ENCODE measurements at places on chromosomes 2 and 18. TPM values are rescaled to one million over a fixed set of nuclear protein-coding genes. Genes with fewer than 3 reads are reported as not detected.

GRCh38 chr2:199662255-199662654 is 188.7 kb downstream of the FTCDNL1 start:
- no peak for DNase-seq

GRCh38 chr18:13260197-13260934 is 41.8 kb downstream of the LDLRAD4 start:
- DNase-seq, result no peak

GREB1L gene
- 0.55 TPM for polyA plus RNA-seq

CPLX4 gene
- 0.01 TPM for polyA plus RNA-seq

DNA sequence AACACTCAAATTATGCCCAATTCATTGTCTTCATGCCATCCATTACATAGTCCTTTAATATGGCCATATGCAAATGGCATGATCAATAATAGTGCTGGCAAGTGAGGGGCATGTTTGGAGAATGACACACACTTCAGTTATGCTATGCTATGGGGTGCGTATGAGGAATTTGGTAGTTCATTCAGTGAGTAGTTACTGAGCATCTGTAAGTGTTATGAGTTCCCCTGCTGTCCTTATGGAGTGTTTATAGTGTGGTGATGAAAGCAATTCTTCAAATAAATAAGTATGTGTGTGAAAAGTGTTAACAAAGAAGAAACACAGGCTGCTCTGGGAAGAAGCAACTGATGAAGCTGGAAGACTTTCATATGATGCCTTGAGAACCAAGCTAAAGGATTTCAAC is 383.7 kb upstream of the SLC14A2 start:
- DNase-seq, result peak; percentile 90

DNA sequence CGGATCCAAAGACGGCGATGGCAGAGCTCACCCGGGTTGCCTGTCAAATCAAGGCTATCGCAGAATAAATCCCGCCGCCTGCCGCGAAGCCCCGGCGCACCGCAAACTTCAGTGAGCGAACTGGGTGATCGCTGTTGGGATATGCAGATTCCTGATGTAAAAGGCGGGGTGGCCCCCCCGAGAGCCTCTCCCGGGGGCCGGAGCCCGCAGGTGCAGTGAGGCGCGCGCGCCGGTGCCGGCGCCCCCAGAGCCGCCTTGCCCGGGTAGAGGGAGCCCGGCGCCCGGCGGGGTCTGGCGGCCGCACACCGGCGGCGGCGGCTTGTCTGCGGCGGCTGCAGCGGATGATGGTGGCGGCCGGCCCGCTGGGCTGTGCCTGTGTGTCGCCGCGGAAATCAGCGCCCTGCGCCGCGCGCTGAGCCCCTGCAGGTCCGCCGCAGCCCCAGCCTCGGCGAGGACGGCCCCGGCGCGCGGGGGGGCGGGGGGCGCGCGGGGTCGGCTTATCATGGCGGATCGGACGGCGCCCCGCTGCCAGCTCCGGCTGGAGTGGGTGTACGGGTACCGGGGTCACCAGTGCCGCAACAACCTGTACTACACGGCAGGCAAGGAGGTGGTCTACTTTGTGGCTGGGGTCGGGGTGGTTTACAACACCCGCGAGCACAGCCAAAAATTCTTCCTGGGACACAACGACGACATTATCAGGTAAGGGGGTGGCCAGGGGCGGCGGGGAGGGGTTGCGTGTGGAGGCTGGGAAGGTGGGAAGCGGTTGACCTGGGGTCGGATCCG is 1.3 kb downstream of the EML6 start:
- DNase-seq, result no peak

- peak; percentile 84 for DNase-seq
These were observed 31.2 kb downstream of the C1D start for GRCh38 chr2:68031542-68032160.

- DNase-seq, result no peak
These were observed 71.3 kb upstream of the LPIN2 start for GRCh38 chr18:3084206-3084605.

DNA sequence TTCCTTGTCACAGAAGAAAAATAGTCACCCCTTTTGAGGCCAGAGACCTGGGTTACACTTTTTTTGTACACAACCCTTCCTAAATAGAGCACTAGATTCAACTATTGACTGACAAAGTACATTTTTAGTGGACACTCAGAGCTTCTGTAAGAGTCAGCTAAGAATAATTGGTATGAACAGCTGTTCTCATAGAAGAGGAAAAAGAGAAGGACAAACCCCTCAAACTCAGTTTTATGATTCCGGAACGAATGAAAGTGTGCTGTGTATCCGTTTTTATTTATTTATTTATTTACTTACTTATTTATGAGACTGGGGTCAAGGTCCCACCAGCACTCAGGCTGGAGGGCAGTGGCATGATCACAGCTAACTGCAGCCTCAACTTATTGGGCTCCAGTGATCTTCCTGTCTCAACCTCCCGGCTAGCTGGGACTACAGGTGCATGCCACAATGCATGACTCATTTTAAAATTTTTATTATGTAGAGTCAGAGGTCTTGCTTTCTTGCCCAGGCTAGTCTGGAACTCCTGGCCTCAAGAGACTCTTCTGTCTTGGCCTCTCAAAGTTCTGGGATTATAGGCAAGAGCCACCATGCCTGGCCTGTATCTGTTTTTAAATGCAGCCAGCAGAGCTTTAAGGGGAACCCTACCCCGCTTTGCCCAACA is 36.0 kb upstream of the FZD5 start:
- DNase-seq, result no peak
